Stimulated activated effector memory CD8-positive, alpha-beta T cell treated with anti-CD3 and anti-CD28 coated beads, Interleukin-12 subunit alpha, Interleukin-12 subunit beta, amount 100 ng/mL, for 72 hours (primary cell): ENCODE measurements at places on chromosomes 7 and 10.

- no peak for DNase-seq
These were observed 6.3 kb upstream of the NEUROG3 start for GRCh38 chr10:69579464-69580060.

DNA sequence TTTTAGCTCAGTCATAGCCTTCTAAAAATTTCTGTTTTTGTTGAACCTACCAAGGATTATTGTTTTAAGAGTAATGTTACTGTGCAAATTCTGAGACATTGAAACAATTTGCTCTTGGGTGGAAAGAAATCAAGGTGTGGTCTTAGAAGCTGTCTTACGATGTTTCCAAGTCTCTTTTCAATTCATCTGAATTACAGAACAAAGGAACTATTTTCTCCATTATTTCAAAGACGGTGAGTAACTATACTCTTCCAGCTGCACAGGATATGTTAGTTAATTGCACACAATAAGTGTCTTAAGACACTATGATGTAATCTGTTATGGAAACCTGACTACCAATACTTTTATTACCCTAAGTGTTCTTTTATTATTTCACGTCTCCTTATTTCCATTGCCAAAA lies 106.8 kb upstream of the POM121L12 start:
- DNase-seq, result no peak

GRCh38 chr7:81111781-81112540 lies 193.1 kb upstream of the SEMA3C start:
- no peak for DNase-seq

GRCh38 chr10:11364241-11364640 lies 247.2 kb downstream of the USP6NL start:
- DNase-seq, result no peak

DNA sequence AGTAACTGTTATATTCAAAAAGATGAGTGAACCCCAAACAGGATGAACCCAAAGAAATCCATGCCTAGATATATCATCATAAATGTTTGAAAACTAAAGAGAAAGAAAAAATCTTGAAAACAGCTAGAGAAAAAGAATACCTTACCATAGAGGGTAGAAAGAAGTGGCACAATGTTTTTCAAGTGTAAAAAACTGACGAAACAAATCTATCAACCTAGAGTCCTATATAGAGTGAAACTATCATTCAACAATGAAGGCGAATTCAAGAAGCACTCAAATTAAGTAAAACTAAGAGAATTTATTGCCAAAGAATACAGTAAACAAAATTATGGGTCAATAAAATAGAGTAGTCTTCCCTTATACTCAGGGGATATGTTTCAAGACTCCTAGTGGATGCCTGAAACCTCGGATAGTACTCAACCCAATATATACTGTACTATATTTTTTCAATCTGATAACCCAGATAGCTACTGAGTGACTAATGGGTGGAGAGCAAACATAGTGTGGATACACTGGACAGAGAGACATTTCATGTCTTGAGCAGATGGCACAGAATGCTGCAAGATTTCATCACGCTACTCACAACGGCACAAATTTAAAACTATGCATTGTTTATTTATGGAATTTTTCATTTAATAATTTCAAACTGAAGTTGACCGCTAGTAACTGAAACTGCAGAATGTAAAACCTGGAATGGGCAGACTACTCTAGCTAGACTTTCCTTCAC lies 52.6 kb upstream of the TMEM106B start:
- no peak for DNase-seq

GRCh38 chr10:73965890-73966768 lies 31.8 kb upstream of the VCL start:
- DNase-seq, result no peak

DNA sequence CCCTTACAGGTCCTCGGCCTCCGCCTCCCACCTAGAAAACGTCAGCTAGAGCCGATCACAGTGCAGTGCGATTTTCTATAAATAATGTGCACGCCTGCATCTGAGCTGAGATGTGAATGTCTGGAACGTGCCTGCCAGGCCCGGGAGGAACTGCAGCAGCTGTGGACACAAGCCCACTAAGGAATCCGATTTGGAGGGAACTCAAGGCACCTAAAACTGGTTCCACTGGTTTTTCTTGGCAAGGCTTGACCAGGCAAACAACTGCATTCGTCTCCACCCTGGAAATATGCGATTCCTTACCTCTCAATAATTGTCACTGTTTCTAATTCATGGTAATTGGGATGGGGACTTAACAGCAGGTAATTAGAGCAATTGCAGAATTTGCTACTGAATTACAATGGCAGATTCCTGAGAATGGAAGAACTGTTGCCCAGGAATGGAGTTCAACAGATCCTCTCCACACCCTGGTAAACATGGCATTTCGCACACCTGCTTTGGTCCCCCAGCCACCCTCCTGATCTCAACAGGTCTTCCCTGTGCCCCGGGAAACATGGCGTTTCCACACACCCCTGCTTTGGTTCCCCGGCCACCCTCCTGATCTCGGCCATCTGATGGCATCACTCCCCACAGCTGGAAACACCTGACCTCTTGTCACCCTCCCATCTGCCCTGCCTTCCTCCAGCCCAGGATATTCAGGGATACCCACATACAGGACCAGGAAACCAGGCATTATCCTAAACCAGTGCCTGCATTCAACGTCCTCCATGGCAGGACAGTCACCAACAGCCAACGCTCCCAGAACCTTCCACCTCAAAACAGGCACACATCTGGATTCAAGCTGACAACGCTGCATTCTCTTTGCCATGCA lies 76.0 kb downstream of the DIP2C start:
- no peak for DNase-seq

DNA sequence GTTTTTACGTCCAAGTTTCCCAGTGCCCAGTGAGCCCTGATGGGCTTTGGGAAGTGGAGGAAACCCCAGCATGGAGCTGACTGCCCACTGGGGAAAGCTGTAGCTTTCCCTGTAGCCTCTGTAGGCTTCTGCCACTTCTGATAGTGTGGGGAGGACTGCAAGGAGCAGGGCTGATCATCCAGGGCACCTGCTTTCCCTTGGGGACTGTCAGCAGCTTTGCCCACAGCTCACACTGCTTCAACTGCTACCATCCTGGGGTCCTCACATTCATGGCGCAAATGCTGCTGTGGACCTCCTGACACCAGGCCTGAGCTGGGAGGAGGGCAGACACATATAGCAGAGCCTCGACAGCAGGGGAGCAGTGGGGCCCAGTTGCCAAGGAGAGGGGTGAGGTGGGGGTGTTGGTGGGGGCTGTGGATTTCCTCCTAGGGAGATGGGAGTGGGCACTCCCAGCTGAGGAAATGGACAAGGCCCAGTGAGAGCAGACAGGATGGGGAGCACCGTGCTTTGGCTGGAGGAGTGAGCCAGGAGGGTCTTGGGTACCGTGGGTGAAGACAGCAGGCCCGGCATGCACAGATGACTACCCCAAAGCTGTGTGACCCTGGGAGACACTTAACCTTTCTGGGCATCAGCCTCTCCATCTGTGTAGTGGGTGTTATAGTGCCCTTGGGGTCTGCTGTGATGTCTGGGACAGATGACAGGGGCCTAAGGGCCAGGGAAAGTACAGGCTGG lies 16.2 kb downstream of the RAMP3 start:
- DNase-seq, result no peak

- DNase-seq, result no peak
These were observed 21.3 kb downstream of the PTPRE start for GRCh38 chr10:127928021-127928806.

- DNase-seq, result no peak
These were observed 111.0 kb downstream of the SORBS1 start for GRCh38 chr10:95450188-95450587.

- DNase-seq, result no peak
These were observed 148.4 kb downstream of the MDFIC start for GRCh38 chr7:115070311-115070710.

- no peak for DNase-seq
These were observed 141.3 kb upstream of the VKORC1L1 start for GRCh38 chr7:65731562-65732035.

DNA sequence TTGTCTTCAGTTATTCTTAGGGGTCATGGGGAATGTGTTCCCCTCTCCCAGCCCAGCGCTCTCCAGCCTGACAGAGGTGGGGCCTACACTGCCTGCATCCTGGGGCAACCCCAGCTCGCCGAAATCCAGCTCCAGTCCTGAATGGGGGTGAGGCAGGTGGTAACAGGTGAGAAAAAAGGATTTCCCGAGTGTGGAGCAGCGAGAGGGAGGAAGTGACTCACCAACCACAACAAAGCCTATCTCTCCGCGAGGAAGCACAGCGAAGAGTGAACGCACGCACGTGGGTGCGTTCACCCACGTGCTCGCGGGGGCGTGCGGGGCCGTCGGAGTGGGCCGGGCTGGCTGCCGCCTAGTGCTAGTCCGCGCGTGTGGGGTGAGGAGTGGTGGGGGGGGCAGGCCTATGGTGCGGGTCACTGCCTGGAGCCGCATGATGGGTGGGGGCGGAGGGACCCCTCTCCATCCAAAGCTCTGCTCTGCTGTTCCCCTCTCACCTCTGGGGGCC lies 855 bp upstream of the PALD1 start:
- peak; percentile 68 for DNase-seq

- no peak for DNase-seq
These were observed 3.3 kb upstream of the NEUROG3 start for GRCh38 chr10:69576334-69577011.

DNA sequence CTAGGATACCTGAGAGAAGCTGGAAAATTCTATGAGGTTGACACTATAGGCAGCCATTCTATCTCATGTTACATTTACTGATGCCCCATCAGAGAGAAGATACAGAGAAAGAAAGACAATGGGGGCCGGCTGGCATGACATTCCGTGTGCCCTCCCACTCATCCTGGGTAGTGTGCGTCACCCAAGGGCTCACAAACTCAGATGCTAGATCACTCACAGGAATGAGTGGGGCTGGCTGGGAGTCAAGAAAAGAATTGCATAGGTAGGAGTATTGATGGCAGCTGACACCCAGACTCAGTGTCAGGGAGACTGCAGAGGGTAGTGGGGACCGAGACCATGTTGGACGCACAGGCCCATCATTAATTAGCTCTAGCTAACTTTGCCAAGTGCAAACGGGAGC lies 1113.5 kb upstream of the AUTS2 start:
- DNase-seq, result no peak

DNA sequence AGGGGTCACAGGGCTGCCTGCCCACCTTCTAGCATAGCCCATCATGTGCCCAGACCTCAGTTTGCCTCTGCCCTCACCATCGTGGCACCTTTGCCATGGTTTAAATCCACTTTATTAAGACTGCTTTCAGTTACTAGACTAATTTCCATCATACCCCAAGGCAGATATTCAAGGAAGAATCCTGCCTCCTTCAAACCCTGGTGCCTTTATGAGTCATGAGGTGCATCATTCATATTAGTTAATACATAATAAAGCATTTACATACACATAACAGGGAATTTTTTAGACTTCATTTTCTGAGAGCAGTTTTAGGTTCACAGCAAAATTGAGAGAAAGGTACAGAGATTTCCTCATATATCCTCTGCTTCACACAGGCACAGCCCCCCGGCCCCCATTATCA lies 62.8 kb downstream of the CXCL12 start:
- DNase-seq, result no peak

DNA sequence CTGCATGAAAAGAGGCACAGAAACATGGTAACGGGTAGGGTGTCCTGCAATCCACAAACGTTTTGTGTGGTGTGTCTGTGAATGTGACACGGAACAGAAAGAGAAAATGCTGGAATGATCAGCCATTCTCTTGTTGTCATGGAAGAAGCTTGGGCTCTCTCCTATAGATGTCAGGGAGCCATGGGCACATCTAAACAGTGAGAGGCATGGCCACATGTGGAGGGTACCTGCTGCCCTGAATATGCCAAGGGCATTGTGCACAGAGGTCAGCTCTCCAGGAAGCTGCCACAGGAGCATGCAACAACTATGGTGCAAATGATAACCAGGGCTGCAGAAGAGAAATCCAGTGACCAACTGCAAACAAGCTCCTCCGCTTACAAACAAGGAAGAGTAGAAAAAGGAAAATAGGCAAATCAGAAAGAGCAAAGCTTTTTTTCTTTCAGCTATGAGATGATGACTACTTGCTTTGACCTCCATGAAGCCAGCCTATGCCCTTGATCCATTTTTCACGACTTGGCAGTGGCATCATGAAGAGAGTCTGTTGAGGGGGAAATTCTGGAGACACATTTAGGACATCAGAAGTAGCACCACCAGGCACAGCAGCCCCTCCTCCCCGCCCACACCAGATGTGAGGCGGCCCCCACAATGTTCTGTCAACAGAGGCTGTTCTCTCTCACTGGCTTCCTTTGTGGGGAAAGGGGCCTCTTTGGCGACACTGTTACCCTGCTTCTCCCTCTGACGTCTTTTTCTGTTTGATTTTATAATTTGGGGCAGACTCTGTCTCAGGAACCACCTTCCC lies 4.8 kb upstream of the PDE1C start:
- DNase-seq, result no peak

GRCh38 chr7:108140671-108141070 lies 10.5 kb upstream of the LAMB4 start:
- DNase-seq, result no peak

GRCh38 chr7:20359341-20359963 lies 28.8 kb downstream of the ITGB8 start:
- DNase-seq, result no peak

GRCh38 chr10:12042409-12042796 lies 206 bp downstream of the UPF2 start:
- DNase-seq, result no peak

DNA sequence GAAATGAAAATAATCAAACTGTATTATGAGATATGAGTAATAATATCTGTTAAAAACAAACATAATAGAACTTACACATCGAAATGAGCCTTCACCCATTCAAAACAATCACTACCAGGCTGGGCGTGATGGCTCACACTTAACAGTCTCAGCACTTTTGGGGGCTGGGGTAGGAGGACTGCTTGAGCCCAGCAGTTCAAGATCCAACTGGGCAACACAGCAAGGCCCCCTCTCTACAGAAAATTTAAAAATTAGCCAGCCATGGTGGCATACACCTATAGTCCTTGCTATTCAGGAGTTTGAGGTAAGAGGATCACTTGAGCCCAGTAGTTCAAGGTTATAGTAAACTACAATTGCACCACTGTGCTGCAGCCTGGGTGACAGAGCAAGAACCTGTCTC lies 75.8 kb downstream of the NT5C2 start:
- no peak for DNase-seq

DNA sequence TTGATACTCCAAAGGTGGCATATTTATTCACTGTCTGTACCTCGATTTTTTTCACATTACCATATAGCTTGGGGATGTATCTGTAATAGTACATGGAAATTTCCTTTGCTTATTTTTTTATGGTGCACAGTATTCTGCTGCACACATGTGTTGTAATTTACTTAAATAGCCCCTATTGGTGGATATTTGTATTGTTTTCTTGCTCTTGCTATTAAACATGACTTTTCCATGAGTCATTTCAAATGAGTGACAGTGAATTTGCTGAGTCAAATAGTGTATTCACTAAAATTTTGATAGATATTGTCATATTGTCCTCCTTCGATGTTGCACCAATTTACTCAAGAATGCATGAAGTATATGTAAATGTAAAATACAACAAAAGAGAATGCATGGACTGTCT lies 122.7 kb upstream of the STEAP4 start:
- DNase-seq, result no peak

- DNase-seq, result no peak
These were observed 454.0 kb downstream of the NEBL start for GRCh38 chr10:20443094-20443493.
